ENCODE measurements at places on chromosomes 3 and 15.

DNA sequence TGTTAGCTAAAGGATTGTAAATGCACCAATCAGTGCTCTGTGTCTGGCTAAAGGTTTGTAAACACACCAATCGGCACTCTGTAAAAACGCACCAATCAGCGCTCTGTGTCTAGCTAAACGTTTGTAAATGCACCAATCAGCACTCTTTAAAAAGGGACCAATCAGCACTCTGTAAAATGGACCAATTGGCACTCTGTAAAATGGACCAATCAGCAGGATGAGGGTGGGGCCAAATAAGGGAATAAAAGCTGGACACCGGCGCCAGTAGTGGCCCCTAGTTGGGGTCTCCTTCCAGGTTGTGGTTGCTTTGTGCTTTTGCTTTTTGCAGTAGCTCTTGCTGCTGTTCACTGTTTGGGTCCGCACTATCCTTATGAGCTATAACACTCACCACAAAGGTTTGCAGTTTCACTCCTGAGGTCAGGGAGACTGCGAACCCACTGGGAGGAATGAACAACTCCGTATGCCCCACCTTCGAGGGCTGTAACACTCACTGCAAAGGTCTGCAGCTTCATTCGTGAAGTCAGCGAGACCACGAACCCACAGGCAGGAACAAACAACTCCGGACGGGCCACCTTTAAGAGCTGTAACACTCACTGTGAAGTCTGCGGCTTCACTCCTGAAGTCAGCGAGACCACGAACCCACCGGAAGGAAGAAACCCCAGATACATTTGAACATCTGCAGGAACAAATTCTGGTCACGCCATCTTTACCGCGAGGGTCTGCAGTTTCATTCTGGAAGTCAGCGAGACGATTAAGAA lies 1.1 kb upstream of the SUCLG2 start:
- DNase-seq: peak; percentile 39

DNA sequence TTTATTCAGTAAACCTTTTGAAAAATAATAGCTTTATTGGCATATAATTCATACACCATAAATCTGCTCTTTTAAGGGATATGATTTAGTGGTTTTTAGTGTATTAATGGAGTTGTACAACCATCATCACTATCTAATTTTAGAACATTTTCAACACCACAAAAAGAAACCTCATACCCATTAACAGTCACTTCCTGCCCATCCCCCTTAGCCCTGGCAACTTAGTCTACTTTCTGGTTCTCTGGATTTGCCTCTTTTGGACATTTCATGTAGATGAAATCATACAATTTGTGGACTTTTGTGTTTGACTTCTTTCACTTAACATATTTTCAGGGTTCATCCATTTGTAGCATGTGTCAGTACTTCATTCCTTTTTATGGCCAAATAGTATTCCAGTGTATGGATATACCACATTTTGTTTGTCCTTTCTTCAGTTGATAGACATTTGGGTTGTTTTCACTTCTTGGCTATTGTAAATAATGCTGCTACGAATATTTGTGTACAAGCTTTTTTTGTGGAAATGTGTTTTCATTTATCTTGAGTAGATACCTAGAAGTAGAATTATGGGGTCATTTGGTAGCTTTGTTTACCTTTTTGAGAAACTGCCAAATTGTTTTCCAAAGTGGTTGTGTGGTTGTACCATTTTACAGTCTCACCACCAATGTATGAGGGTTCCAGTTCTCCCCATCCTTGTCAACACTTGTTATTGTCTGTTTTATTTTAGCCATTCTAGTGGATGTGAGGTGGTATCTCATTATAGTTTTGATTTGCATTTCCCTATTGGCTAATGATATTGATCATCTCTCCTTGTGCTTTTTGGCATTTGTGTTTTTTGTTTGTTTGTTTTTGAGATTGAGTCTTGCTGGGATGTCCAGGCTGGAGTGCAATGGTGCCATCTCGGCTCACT lies 45.8 kb downstream of the SMAD3 start:
- DNase-seq: no peak

DNA sequence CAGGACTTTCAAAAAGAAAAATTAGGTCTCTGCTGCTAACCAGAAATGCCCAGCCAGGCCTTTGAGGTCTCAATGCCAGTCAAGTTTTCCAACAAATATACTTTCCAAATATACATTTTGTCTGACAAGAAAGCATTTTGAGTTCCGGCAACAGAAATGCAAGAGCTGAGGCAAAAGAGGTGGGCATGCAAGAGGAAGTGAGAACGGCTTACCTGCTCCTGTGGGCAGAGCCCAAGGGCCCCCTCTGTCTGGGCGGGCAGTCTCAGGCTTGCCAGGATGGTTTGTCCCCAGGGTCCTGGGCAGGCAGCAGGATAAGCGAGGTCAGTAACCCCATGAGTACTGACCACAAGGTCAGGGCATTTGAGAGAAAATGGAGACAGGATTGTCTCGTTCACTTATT lies 136.1 kb upstream of the TOPAZ1 start:
- DNase-seq: no peak

GRCh38 chr15:44584162-44584749 lies 47.3 kb downstream of the EIF3J start:
- DNase-seq: peak; percentile 65

DNA sequence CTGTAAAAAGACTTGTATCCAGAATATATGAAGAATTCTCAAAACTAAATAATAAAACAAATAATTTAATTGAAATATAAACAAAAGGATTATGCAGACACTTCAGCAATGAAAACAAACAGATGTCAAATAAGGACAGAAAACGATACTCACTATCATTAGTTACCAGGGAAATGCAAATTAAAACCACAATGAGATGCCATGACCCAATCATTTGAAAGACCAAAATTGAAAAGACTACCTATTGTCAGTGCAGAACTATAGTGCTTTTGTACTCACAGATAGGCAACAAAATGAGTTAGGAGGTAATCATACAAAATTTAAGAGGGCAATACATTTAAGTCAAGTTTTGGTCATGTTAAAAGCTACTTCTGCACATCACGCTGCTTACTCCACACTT lies 31.6 kb upstream of the OR5K4 start:
- no peak for DNase-seq

GRCh38 chr15:65569728-65570127 lies 39.5 kb downstream of the HACD3 start:
- DNase-seq: no peak

Data from stimulated activated CD4-positive, alpha-beta T cell treated with anti-CD3 and anti-CD28 coated beads, Interleukin-4, amount 100 ng/mL, for 1 hour (primary cell).